ENCODE measurements at places on chromosomes 5 and 9.
A peak's percentile ranks its signal among the peaks of the same experiment; 100 is the strongest.

- DNase-seq = no peak
Measured at GRCh38 chr9:136769710-136770191, 5.4 kb upstream of the LCN15 start.

- no peak for DNase-seq
Measured at GRCh38 chr5:136246122-136246521, 53.2 kb upstream of the SMIM32 start.

DNA sequence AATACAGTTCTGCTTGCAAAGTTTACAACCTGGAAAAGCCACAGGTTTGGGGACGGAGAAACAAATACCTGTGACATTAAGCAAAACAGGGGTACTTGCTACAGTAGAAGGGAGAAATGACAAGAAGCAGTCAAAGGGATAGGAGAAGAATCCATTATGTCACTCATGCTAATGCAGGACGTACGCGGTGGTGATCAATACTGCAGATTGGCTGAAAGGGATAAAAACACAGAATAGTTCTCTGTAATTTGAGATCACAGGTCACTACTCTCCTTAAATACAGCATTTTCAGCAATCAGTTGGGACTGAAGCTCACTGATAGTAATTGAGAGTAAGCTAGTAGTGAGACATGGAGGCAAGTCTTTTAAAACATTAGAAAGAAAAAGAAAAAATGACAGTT lies 130.3 kb upstream of the MTAP start:
- no peak for DNase-seq

DNA sequence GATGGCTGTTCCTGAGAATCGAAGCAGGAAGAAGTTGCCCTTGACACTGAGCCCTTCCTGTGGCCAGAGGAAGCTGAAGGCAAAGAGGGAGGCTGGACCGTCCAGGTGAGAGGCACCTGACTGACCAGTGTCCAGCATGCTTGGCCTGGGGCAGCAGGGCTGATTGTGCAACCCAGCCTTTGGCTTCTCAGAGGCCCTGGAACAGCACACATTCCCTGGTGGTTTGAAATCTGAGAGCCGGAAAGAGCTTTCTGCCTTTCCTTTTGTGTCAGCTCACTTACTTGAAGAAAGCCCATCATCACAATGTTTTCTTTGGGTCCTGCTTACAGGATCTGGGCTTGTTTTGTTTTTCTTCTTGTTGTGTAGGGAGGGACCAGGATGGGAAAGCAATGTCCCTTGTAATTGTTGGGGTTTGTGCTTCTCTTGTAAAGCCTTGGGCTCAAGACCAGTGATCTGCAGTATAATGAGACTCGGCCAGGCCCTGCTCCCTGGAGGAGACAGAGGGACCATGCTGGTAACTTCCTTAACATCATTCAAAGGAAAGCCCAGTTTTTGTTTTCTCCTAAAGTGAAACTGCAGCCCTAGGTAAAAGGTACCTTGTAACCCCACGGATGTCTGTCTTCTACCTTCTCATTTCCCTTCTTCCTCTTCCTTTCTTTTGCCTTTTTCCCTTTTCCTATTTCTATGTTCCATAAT lies 213.7 kb downstream of the NXNL2 start:
- DNase-seq = no peak

GRCh38 chr9:135252980-135253304 lies 165.5 kb downstream of the OLFM1 start:
- no peak for DNase-seq

GRCh38 chr9:69252436-69252835 lies 72.6 kb upstream of the ENTREP1 start:
- DNase-seq = no peak

- DNase-seq = no peak
Measured at GRCh38 chr5:143274952-143275351, 128.5 kb downstream of the NR3C1 start.

DNA sequence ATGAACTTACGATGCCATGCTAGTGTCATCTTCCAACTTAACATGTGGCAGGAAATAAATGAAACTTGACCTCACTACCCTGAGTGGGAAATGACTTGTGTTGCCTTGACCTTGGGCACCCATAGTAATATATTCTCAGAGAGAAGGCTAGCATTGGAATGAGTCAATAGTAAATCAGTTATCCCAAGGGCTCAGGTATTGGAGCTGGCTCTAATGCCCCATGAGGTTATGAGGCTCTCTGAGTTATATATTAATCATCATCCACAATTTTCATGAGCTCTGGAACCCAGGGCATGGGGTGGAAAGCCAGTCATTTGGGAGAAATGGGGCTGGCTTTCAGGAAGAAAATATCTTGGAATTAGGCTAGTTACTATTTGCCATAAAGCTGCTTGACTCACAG lies 42.4 kb upstream of the SMIM32 start:
- no peak for DNase-seq

DNA sequence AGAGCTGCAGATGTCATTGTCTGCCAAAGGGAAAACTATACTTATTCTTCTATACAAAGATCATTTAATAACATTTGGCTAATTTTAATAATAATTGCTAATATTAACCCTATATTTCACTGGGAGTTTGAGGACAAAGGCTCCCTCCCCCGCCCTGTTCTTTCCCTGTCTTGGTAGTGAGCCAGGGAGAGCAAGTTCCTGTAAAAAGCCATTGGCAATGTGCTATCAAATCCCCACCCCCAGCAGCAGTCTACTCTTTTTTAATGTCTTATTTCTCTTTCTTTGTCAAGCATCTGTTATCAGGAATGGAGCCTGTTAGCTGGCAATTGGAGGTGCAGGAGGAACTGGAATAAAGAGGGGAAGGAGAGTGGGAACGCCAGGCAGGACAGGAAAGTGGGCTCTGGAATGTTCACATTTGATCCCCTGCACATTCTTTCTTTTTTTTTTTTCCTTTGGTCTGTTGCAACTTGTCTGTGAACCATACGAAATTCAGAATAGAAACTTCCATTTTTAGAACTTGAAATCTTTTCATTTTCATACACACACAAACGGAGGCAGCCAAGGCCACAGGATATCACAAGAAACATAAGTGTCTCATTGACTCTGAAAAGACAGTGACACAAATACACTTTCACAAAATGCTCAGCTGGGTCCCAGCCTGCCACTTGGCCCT lies 664.8 kb upstream of the ZNF608 start:
- DNase-seq = peak; percentile 83

- DNase-seq = no peak
Measured at GRCh38 chr5:28110781-28111180, 1072.4 kb upstream of the CDH9 start.

All from DMS79 treated with DMSO at 0.1 percent for 48 hours (cell line).